ENCODE measurements at places on chromosomes 3 and 15. TPM values are rescaled to one million over a fixed set of nuclear protein-coding genes. Genes with fewer than 3 reads are reported as not detected.

DNA sequence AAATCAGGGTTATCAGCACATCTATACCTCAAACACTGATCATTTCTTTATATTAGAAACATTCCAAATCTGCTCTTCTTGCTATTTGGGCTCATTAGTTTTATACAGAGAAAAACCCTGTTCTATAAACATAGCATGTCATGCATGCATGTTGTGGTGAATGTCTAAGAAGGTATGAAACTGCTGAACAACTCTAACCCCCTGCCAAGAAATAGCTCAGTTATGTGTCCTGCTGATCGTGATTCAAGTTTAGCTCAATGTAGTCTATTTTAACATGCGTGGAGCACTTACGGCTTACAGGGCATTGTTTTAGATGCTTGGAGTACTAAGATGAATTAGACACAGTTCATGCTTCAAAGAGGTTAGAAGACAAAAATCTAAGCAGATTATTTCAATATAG, 35.8 kb downstream of the MYH15 start:
- DNase-seq = no peak

The SPTBN5 gene
- 1.6 TPM for total RNA-seq

The STAB1 gene
- 13.0 TPM for total RNA-seq

DNA sequence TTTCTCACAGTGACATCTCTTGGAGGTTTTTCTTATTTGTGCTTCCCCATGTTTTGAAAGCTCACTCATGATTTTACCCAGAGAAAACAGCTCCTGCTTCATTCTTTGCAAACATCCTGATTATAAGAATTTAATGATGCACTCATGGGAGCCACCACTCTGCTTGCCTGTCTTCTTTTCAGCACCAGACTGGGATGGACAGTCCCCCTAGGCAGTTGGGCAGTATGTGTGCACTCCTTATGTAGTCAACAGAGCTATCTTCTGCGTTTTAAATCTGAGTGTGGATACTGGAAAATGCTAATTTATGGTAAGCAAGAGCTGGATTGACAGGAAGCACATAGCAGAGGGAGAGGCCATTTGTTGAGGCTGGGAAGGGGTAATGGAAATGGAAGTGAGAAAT, 276.1 kb downstream of the AGBL1 start:
- DNase-seq = no peak

DNA sequence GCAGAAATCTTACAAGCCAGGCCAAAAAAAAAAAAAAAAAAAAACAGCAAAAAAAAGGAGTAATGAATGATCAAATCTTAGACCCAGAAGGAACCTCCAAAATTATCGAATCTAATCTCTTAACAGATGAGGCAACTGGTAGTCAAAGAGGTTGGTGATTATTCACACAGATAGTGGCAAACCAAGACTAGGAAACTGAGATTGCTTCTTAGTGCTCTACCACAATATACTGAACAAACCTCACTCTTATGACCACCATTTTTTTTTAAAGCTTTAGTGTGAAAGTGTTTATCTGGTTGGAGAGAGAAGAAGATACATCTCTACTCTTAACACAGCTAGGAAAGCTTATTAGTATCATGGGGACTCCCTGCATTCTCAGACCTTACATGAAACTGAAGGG, 17.3 kb downstream of the ATOSA start:
- no peak for DNase-seq

DNA sequence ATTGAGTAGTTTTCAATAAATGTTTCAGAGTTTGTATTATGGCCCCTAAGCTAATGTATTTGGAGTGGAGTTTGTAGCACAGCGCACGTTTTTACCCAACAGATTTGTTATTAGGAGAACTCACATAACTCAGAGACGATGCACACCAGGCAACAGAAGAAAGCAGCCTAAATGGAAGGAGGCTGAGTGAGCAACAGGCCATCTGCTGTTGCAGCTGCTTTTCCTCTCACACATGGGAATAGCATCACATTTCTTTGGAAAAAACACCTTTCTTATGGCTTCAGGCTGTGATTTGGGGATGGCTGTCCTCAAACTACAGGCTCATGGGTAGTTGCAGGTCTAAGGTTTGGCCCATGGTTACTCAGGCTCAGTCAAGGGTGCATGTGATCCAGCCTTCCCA, 469.3 kb upstream of the MCTP2 start:
- no peak for DNase-seq

The FGD5 gene
- 0.17 TPM for total RNA-seq

DNA sequence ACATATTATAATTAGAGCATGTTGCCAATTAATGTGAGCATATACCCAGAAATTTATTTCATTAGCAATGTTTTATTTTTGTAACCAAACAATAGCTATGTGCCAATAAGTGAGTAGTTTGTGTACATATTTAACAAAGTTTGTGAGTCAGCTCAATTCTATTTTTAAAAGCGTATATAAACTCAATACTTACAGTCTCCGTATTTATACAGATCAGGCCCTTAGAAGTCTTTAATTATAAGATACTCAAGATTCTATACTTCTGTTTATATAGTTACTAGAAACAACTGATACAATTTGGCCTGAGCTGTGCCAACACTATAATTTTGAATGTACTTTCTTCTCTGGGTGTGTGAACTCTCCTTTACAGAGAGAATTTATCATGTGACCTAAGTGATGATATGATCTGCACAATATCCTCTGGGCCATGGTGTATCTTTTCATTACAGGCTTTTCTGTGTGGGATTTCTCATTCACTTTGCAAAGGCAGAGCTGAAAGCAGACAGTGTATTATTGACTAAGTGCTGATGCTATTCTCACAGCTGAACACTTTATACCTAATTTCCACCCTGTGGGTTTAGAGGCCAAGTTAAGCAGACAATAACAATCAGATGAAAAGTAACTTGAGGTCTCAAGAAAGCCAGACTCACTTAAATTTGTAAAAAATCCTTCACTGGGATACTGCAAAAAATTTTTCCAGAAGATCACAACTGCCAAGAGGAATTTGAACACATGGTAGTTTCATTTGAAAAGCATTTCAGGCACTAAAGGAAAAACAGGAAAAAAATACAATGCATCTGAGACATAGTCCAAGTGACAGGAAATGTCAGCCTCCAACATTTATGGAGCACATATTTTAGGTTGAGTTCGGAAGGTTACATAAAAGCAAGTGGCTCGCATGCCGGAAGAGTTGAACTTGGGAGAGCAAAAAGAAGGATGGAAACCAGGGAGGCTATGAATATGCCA, 277.9 kb upstream of the SEMA6D start:
- DNase-seq = no peak

DNA sequence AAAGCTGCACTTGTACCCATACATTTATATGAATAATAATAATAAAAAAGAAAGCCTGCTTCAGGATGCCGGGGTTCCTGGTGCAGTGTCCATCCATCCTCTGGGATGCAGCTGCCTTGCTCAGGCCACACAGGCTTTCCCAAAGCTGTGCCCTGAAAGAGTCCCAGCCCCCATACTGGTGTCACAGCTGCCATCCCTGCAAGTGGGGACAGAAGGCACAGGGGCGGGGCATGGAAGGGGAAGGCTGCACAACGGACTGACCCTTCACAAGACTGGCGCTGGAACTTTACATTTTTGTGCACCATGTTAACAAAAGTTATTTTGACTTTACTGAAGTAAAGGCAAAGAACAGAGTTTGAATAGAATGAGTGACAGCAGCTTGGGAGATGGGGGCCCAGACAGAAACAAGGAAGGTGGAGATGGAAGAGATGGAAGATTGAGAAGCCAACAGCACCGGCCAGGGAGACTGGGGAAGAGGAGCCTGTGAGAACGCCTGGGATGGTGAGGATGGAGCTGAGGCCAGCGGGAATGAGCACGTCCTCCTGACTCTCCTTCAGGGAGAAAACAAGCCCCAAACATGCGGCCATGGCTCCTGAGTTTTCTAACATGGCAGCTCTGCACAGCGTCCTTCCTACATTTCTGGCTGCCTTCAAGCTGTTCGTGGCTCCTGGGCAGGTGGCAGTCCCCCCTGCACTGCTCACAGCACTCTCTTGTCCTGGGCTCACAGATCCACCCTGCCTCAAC, 73.1 kb downstream of the ABTB1 start:
- DNase-seq = no peak

DNA sequence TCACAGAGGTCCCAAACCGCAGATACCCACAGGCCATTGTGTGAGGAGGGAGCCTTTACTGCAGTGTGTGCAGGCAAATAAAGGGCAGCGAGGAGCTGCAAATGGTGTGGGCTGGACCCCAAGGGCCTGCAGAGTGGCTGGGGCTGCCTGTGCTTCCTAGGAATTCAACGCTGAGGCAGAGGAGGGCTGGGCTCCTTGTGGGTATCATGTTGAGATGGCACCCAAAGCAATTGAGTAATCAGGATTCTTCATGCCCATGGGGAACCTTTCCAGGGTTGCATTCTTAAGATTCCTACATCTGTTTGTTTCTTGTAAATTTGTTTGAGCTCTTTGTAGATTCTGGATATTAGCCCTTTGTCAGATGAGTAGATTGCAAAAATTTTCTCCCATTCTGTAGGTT, 85.4 kb upstream of the LIPC start:
- DNase-seq = no peak

GRCh38 chr3:24495326-24495994, 810 bp upstream of the THRB start:
- DNase-seq = peak; percentile 17

DNA sequence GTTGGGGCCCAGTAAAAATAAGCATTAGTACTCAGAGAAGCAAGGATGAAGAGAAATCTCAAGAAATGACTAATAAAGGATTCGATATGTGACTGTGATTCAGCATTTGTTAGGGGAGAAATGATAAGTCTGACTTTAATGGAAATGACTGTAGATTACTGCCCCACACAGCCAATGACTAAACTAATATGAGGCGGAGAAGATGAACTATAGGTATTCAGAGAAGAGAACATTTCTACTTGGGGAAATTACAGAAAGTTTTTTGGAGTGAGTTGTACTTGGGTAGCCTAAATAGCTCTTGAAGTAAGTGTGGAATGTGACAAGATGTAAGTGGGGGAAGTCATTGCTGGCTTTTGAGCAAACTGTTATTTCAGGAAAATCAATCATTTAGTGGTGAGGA, 380.0 kb downstream of the PDCD6IP start:
- DNase-seq = no peak

GRCh38 chr3:155495387-155495786, 201.9 kb upstream of the STRIT1 start:
- DNase-seq = no peak

GRCh38 chr15:45794712-45795439, 160.0 kb downstream of the SQOR start:
- DNase-seq = no peak

GRCh38 chr15:74201710-74202420, 722 bp downstream of the STRA6 start:
- DNase-seq = no peak

The MKRN2OS gene
- not detected for total RNA-seq

DNA sequence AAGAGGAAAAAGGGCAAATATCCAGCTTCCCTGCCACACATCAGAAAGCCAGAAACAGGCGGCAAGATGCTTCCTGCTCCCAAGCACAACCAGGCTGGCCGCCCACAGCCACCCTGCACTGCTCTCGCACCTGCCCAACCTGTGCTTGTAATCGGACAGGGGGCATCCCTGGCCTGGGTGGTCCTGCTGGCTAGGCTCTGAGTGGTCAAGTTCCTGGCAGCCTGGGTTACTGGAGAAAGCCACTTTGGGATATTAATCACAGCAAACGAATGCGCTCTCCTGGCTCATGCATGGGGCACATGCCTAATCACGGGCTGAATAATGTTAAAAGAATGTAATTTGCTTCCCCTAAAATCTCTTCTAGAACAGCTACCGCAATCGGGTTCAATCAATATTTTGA, 442.4 kb downstream of the MCTP2 start:
- no peak for DNase-seq

DNA sequence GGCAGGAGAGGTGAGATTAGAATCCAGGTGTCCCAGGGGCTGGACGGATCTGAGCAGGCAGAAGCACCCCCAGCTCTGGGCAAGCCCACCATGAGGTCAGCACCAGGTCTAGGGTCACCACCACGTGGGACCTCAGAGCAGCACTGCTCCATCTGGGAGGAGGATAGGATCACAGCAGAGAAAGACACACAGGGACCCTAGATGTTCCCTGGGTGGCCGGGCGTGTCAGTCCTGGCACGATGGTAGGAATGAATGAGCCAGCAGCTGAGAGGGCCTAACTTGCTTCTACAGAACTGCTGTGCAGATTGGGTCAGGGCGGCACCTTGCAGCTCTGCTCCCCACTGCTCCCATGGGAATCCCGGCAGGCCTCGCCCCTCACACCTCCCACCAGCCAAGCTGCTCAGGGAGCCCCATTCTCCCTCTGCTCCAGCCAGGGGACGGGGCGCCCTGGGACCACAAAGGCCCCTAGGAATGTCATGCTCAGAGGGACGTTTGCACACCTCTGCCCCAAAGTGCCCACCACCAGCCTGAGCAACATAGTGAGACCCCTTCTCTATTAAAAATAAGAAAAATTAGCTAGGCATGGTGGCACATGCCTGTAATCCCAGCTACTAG, 66.3 kb downstream of the ZNF445 start:
- no peak for DNase-seq

Measured in activated naive CD8-positive, alpha-beta T cell treated with anti-CD3 and anti-CD28 coated beads, Interleukin-2, amount 10 ng/mL, durations not matched to agents 7 days and 5 days (primary cell).